LoVo (cell line): ENCODE measurements at places on chromosomes 6 and 20.
A peak's percentile ranks its signal among the peaks of the same experiment; 100 is the strongest.

DNA sequence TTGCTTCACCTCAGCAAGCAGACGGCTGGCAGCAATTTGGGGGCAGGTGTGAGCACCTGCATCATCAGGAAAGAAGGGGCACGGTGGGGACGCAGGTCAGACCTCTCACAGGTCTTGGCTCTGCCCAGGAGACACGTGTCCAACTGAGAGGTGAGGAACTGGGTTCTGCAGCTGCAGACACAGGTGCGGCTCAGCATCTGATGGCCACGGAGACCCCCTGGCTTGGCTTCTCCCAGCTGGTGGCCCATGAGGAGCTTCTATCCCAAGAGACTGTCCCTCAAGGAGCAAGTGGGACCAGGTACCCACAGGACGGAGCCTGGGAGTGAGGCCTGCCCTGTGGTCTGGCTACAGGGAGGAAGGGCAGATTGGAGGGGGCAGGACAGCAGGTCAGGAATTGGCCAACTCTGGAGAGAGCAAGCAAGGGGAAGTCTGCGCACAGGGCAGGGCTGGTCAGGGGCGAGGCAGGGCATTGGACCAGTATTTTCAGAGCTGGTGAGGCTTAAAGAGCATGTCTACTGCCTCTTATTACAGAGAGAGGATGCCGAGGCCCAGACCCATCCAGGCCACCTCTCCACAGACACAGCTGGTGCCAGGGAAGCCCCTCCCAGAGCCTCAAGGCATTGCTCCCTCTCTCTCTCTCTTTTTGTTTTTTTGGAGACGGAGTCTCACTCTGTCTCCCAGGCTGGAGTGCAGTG lies 4.2 kb downstream of the STMN3 start:
- no peak for DNase-seq

- no peak for DNase-seq
These were observed 54.6 kb downstream of the FARS2 start for GRCh38 chr6:5315881-5316280.

GRCh38 chr6:21842875-21843645 lies 249.5 kb downstream of the SOX4 start:
- no peak for DNase-seq

GRCh38 chr6:116268589-116269293 lies 11.0 kb downstream of the TSPYL1 start:
- peak; percentile 78 for DNase-seq

GRCh38 chr6:73728548-73729205 lies 32.7 kb downstream of the CD109 start:
- no peak for DNase-seq

DNA sequence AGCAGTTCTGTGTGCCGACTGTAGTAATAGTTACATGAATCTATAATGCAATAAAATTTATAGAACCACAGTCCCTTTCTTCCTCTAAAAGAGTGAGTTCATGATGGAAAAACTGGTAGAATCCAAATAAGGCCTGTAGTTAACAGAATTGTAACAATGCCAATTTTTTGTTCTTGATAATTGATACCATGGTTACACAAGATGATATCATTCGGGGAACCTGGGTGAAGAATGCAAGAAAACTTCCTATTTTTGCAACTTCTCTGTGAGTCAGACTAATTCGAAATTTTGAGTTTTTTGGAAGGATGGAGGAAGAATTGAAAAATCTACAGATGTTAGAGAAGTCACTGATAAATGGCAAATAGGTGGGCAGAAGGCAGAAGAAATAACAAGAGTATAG lies 381.8 kb downstream of the CDKAL1 start:
- DNase-seq = no peak

GRCh38 chr6:2162079-2162445 lies 83.3 kb downstream of the GMDS start:
- DNase-seq = no peak

GRCh38 chr6:31705931-31706330 lies 735 bp upstream of the LY6G6F start:
- no peak for DNase-seq

DNA sequence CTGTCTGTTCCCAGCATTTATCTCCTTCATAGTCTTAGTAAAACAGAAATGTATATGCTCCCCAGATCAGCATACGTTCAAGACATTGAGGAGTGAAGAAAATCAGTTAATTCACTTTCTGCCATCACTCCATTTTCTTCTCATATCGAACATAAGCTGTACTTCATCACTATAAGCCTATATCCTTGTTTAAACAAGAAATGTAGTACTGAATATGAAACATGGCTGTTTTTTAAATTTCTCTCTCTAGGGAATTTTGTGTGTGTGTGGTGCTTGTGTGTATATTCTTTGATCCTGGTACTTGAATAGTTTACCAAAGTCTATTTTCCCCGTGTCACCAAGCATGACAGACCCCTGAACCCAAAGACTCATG lies 107.1 kb downstream of the HFE start:
- DNase-seq = no peak

GRCh38 chr6:92840246-92840930 lies 579.0 kb downstream of the EPHA7 start:
- DNase-seq = no peak

- no peak for DNase-seq
These were observed 39.0 kb downstream of the SLC23A2 start for GRCh38 chr20:4962241-4962855.

DNA sequence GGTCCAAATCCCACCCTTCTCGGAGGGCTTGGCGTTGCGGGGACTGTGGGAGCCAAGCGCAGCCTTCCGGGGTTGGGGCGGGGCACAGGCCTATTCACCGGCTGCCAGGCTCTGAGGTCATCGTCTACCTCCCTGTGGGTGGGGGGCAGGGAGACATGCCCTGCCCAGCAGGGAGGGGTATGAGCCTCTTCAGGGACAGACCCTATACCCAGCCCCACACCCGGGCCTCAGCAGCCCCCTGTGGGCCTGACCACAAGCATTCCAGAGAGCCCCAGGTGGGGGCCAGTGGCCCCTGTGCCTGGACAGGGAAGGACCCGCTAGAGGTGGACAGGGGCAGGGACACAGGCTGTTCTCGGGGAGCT lies 11.6 kb downstream of the LAMA5 start:
- DNase-seq = no peak

DNA sequence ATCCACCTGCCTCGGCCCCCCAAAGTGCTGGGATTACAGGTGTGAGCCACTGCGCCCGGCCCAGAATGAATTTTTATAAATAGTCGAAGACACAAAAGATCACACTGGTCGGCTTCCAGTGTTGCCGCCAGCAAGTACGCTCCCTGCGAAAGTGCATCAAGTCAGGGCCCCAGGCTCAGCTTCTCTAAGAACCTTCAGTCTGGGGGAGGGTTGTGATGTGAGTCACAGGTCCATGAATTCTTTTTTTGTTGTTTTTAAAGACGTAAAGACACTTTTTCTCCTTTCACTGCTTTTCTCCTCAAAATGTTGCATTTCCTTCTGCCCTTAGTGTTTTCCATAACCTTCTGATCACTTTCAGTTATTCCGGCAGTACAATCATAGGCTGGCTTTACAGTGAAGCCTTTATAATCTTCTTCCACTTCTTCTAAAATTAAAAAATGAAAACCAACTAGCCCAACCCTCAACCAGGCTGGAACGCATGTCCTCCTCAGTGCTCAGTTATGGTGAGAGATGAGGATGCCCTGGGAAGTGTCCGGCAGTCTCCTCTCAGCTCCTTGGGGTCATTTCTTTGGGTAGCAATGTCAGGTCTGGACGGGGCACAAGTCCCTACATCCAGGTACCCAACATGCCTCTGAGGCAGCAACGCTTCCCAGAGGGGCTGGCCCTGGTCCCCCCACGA lies 66.6 kb downstream of the CSE1L start:
- no peak for DNase-seq

GRCh38 chr20:4050203-4050980 lies 35.0 kb upstream of the RNF24 start:
- DNase-seq = no peak

DNA sequence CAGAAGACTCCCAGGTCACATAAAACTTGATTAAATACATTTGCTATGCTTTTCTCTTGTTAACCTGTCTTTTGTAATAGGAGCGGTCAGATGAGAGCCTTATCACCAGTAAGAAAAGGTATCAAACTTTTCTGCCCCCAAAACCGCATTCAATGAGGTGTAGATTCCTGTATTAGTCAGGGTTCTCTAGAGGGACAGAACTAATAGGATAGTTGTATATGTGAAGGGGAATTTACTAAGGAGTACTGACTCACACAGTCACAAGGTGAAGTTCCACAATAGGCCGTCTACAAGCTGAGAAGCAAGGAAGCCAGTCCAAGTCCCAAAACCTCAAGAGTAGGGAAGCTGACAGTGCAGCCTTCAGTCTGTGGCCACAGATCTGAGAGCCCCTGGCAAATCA lies 32.7 kb downstream of the PTPRK start:
- no peak for DNase-seq

GRCh38 chr20:24027229-24027628 lies 38.6 kb upstream of the GGTLC1 start:
- DNase-seq = no peak

- no peak for DNase-seq
These were observed 153.9 kb downstream of the LPA start for GRCh38 chr6:160510199-160510598.
